Ovary (tissue), 10 donors: ENCODE measurements at places on chromosomes 7 and 10.

- no peak for DNase-seq
- H3K4me1 ChIP-seq = peaks cover 10% of the 10 kb centered on the region
- no peak overlapping the region for H3K27ac ChIP-seq
- H3K36me3 ChIP-seq = no peaks in the 10 kb centered on the region
Observed at GRCh38 chr10:128124813-128125403, 1.3 kb downstream of the MKI67 start.

- no peak for DNase-seq
- H3K4me3 ChIP-seq = no peak overlapping the region
- H3K4me1 ChIP-seq = no peaks in the 10 kb centered on the region
- H3K27ac ChIP-seq = no peak overlapping the region
- H3K27me3 ChIP-seq = no peaks in the 10 kb centered on the region
Observed at GRCh38 chr10:116073001-116073400, 200.0 kb downstream of the GFRA1 start.

- no peak for DNase-seq
- H3K36me3 ChIP-seq = no peaks in the 10 kb centered on the region
- H3K27ac ChIP-seq = no peak overlapping the region
- no peak overlapping the region for H3K4me3 ChIP-seq
- no peaks in the 10 kb centered on the region for H3K27me3 ChIP-seq
Observed at GRCh38 chr7:24899905-24900304, 80.1 kb downstream of the OSBPL3 start.

- no peaks in the 10 kb centered on the region for H3K4me1 ChIP-seq
- no peak for DNase-seq
- no peaks in the 10 kb centered on the region for H3K27me3 ChIP-seq
Observed at GRCh38 chr7:82263920-82264782, 179.4 kb downstream of the CACNA2D1 start.

DNA sequence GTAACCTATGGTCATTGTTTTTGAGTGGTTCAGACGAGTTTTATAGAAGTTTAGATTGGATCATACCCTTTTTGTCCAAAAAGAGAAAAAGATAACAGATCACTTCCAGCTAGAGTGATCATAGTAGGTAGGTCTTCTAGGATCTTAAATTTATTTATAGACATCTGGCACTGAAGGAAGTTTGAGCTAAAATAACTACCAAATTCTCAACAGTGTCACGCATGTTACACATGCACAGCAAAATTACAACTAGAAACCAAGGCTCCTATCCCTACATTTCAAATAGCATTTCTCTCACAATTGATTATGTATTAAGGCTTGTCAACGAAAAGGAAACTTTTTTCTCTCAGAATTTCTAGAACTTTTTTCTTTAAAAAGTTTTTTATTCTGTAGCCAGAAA lies 2.3 kb downstream of the CALU start:
- peak overlapping the region; percentile 1 for H3K4me3 ChIP-seq
- H3K4me1 ChIP-seq = peaks cover 5% of the 10 kb centered on the region

- H3K4me3 ChIP-seq = peak overlapping the region; percentile 93
- no peaks in the 10 kb centered on the region for H3K36me3 ChIP-seq
- H3K27ac ChIP-seq = peak overlapping the region; percentile 99
- H3K4me1 ChIP-seq = peaks cover 16% of the 10 kb centered on the region
- DNase-seq = peak; percentile 63
Observed at GRCh38 chr10:101000127-101000914, 713 bp downstream of the LZTS2 start.

- H3K4me3 ChIP-seq = no peak overlapping the region
- H3K36me3 ChIP-seq = no peaks in the 10 kb centered on the region
- no peaks in the 10 kb centered on the region for H3K4me1 ChIP-seq
Observed at GRCh38 chr7:142948603-142949002, 9.3 kb downstream of the LLCFC1 start.

- no peaks in the 10 kb centered on the region for H3K27me3 ChIP-seq
- H3K4me1 ChIP-seq = no peaks in the 10 kb centered on the region
- H3K27ac ChIP-seq = no peak overlapping the region
Observed at GRCh38 chr10:124362568-124362967, 56.2 kb downstream of the OAT start.

GRCh38 chr10:59383436-59383835 lies 21.1 kb upstream of the FAM13C start:
- no peak overlapping the region for H3K4me3 ChIP-seq
- no peak for DNase-seq
- H3K4me1 ChIP-seq = no peaks in the 10 kb centered on the region
- H3K36me3 ChIP-seq = no peaks in the 10 kb centered on the region

- no peak overlapping the region for H3K4me3 ChIP-seq
- H3K27ac ChIP-seq = no peak overlapping the region
- H3K4me1 ChIP-seq = no peaks in the 10 kb centered on the region
- H3K36me3 ChIP-seq = no peaks in the 10 kb centered on the region
Observed at GRCh38 chr10:130878131-130878530, 433.4 kb downstream of the TCERG1L start.

DNA sequence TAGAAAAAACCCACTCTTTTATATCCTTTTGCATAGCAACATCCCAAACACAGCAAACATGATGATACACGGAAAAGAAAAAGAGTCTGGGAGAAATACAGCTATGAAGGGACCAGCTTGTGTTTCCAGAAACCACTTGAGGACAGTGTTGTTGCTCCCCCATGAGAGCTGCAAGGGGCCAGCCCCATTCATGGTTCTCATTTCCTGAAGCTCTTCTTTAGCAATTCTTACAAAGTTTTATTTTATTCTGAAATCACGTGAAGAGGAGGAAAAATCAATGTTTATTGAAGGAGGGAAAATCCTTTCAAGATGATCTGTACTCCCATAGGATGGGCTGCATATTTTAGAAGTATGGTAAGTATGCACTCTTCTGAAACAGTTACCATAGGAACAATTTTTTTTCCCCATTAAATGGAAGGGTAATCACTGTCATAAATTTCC lies 17.5 kb upstream of the PRTFDC1 start:
- H3K4me1 ChIP-seq = no peaks in the 10 kb centered on the region
- H3K4me3 ChIP-seq = no peak overlapping the region
- H3K27ac ChIP-seq = no peak overlapping the region
- no peaks in the 10 kb centered on the region for H3K27me3 ChIP-seq
- no peaks in the 10 kb centered on the region for H3K36me3 ChIP-seq

- H3K4me3 ChIP-seq = no peak overlapping the region
- no peak overlapping the region for H3K27ac ChIP-seq
- H3K4me1 ChIP-seq = no peaks in the 10 kb centered on the region
- no peak for DNase-seq
Observed at GRCh38 chr7:28192786-28193585, 12.4 kb upstream of the JAZF1 start.

GRCh38 chr10:25696013-25696708 lies 237.9 kb upstream of the MYO3A start:
- no peak for DNase-seq
- no peaks in the 10 kb centered on the region for H3K4me1 ChIP-seq
- no peaks in the 10 kb centered on the region for H3K36me3 ChIP-seq
- no peaks in the 10 kb centered on the region for H3K27me3 ChIP-seq

- no peaks in the 10 kb centered on the region for H3K27me3 ChIP-seq
- no peaks in the 10 kb centered on the region for H3K4me1 ChIP-seq
- DNase-seq = no peak
- no peaks in the 10 kb centered on the region for H3K36me3 ChIP-seq
- H3K4me3 ChIP-seq = no peak overlapping the region
- no peak overlapping the region for H3K27ac ChIP-seq
Observed at GRCh38 chr7:9945131-9945530, 1028.5 kb upstream of the PHF14 start.

DNA sequence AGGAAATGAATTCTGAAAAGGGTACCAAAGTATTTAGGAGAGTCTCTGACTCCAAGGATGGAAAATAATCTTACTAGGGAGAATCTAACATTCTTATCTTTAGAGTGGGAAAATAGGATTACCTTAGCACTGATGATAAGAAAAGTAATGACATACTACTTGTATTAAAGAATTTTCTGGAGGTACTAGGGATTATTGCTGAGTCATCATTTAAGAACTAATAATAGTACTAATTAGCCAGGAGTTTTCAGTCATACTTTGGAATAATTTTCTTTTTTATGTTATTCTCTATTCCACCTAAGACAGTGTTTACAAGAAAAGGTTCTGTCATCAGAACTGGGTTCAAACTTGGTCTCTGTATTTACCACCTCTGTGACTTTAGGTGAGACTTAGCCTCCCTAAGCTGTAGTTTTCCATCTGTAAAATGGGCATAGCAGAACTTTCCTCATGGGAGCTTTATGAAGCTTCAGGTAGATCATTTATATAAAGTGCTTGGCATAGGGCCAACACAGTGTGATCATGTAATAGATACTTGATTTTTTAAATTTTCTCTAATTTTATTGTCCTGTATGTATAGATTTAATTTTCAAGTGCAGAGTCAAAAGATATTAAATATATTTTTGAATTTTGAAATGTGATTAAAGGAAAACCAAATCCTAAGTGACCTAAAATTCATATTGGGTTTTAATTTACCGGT lies 20.4 kb downstream of the ITGB8 start:
- peaks cover 6% of the 10 kb centered on the region for H3K4me1 ChIP-seq
- no peak for DNase-seq
- no peaks in the 10 kb centered on the region for H3K36me3 ChIP-seq
- no peaks in the 10 kb centered on the region for H3K27me3 ChIP-seq
- H3K27ac ChIP-seq = no peak overlapping the region
- H3K4me3 ChIP-seq = no peak overlapping the region

DNA sequence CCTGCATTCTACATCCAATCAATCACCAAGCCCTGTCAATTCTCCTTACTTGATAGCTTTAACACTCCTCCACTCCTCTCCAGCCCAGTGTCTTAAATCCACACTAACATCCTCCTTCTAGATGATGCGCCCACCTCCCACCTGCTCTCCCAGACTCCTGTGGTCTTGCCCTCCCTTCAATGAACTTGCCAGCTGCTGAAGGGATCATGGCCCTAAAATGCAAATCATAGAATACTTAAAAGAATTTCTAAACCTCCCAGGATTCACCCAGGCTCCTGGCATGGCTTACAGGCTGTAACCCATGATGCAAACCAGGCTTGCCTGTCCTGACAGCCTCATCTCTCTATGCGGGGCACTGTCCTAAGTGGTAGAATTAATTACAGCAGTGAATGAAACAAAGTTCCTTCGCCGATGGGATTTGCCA lies 43.6 kb downstream of the SYPL1 start:
- H3K27me3 ChIP-seq = no peaks in the 10 kb centered on the region
- no peak for DNase-seq
- H3K36me3 ChIP-seq = no peaks in the 10 kb centered on the region
- peaks cover 15% of the 10 kb centered on the region for H3K4me1 ChIP-seq

- no peak overlapping the region for H3K27ac ChIP-seq
- H3K36me3 ChIP-seq = no peaks in the 10 kb centered on the region
- no peak overlapping the region for H3K4me3 ChIP-seq
Observed at GRCh38 chr10:119305860-119306513, 98.6 kb downstream of the GRK5 start.

GRCh38 chr7:112898432-112899290 lies 108.5 kb upstream of the TMEM168 start:
- no peak overlapping the region for H3K27ac ChIP-seq
- no peak for DNase-seq
- H3K27me3 ChIP-seq = no peaks in the 10 kb centered on the region
- H3K4me3 ChIP-seq = no peak overlapping the region
- H3K4me1 ChIP-seq = no peaks in the 10 kb centered on the region

- no peak for DNase-seq
- H3K4me3 ChIP-seq = no peak overlapping the region
- no peaks in the 10 kb centered on the region for H3K36me3 ChIP-seq
Observed at GRCh38 chr10:34641147-34641912, 173.8 kb downstream of the PARD3 start.

DNA sequence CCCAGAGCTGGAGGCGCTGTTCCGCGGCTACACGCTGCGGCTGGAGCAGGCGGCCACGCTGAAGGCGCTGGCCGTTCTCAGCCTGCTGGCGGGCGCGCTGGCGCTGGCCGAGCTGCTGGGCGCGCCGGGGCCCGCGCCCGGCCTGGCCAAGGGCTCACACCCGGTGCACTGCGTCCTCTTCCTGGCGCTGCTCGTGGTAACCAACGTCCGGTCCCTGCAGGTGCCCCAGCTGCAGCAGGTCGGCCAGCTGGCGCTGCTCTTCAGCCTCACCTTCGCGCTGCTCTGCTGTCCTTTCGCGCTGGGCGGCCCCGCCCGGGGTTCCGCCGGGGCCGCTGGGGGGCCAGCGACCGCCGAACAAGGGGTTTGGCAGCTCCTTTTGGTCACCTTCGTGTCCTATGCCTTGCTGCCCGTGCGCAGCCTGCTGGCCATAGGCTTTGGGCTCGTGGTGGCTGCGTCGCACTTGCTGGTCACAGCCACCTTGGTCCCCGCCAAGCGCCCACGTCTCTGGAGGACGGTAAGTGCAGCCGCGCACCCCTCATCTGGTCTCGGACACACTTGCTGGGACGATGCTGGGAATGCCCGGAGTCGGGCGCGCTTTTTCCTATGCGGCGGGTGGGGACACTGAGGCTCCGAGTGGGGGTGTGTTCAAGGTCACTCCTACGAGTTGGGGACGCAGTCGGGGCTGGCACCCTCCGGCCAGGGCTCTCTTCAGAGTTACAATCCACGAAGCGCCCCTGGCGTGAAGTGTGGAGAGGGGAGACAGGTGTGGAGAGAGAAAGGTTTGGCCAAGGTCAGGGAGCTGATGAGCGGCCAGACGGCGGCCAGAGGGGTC lies 717 bp downstream of the ADCY1 start:
- H3K27ac ChIP-seq = no peak overlapping the region
- no peaks in the 10 kb centered on the region for H3K36me3 ChIP-seq
- no peaks in the 10 kb centered on the region for H3K27me3 ChIP-seq
- no peak for DNase-seq
- H3K4me1 ChIP-seq = peaks cover 3% of the 10 kb centered on the region
- H3K4me3 ChIP-seq = no peak overlapping the region

- no peak for DNase-seq
- H3K36me3 ChIP-seq = no peaks in the 10 kb centered on the region
- no peak overlapping the region for H3K27ac ChIP-seq
- H3K4me1 ChIP-seq = no peaks in the 10 kb centered on the region
- no peak overlapping the region for H3K4me3 ChIP-seq
- H3K27me3 ChIP-seq = no peaks in the 10 kb centered on the region
Observed at GRCh38 chr7:33114976-33115375, 5.8 kb upstream of the RP9 start.

GRCh38 chr7:77575187-77575586 lies 38.1 kb downstream of the PTPN12 start:
- DNase-seq = peak; percentile 37
- no peak overlapping the region for H3K27ac ChIP-seq
- no peaks in the 10 kb centered on the region for H3K36me3 ChIP-seq
- H3K4me1 ChIP-seq = peaks cover 1% of the 10 kb centered on the region
- no peaks in the 10 kb centered on the region for H3K27me3 ChIP-seq
